ENCODE measurements at places on chromosomes 12 and 14.
A peak's percentile ranks its signal among the peaks of the same experiment; 100 is the strongest.

- DNase-seq = no peak
Measured at GRCh38 chr14:70278281-70278680, 81.2 kb downstream of the COX16 start.

- DNase-seq = no peak
Measured at GRCh38 chr14:59918824-59919569, 947 bp upstream of the LRRC9 start.

DNA sequence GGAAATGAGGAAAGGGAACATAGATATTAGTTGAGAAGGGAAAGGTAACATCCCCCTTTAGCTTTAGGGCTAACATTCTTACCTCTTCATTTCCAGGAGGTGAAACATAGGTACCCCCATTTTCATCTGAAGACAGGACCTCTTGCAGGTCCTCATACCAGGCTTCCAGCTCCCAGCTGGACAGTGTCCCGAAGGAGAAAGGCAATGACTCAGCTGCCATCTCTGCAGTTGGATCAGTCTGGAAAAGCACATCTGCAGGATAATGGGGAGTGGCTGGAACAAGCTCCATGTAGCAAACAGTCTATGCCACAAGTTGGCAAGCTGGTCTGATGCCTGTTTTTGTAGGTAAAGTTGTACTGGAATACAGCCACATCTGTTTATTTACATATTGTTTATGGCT, 3.1 kb downstream of the DDIT3 start:
- no peak for DNase-seq

DNA sequence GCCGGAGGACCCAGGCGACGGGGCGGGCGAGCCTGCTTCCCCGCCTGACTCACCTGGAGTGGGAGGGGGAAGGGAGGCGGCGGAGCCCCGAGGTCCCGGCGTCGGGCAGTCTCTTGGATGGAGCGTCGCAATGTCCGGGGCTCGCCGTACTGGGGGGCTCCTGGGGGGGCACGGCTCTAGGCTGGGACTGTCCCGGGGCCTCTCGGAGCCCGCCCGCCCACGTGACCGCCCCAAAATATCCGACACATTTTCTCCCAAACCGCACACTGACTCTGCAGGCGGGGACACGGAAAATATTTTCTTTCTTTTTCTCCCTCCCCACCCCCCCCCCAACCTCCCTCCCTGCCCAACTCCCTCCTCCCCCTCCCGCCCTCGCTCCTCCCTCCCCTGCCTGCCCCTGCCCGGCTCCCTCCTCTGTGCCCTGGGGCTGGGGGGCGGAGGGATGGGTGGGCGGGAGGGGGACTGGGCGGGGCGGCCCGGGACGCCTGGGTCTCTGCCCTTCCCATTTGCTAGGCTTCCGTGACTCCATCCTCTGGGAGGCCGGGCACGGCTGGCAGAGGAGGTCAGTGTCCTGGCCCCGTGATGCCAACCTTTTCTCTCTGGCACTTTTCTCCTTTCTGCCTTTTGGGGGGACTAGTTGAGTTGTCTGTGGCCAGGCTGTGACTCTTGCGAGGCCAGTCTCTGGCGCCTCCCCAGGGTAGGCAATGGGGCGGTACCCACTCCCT, at the start of gene RARG:
Gene RARG, minus strand, starts transcription at position 289 of the 725 bp plus-strand sequence. CDS start 4,664 bp downstream, outside the sequence.
- DNase-seq = no peak

- DNase-seq = no peak
Measured at GRCh38 chr14:37668646-37669045, 73.2 kb downstream of the TTC6 start.

DNA sequence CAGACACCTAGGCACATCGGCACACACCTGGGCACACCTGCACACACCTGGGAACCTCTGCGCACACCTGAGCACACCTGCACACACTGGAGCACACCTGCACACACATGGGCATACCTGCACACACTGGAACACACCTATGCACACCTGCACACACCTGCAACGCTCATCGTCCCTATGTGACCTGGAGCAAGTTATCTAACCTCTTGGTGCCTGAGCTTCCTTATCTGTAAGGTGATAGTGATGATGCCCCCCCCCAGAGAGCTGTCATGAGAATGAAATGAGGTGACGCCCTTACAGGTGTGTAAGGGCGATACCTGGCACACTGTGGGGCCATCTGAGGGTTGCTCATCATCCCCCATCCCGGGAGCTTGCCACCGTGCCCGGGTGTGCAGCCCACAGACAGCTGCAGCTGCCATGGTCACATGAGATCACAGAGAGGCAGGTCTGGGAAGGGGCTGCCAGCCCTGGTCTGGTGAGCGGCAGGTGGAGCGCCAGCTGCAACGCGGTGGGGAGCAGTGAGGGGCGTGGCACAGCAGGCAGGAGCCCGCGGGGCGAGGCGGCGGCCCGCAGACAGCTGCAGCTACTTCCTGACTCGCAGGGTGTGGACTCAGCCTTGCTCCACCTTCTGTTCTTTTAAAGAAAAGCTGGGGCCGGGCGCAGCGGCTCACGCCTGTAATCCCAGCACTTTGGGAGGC, 59.9 kb upstream of the FBRSL1 start:
- DNase-seq = no peak

GRCh38 chr14:95200404-95200803, 43.1 kb upstream of the DICER1 start:
- no peak for DNase-seq

DNA sequence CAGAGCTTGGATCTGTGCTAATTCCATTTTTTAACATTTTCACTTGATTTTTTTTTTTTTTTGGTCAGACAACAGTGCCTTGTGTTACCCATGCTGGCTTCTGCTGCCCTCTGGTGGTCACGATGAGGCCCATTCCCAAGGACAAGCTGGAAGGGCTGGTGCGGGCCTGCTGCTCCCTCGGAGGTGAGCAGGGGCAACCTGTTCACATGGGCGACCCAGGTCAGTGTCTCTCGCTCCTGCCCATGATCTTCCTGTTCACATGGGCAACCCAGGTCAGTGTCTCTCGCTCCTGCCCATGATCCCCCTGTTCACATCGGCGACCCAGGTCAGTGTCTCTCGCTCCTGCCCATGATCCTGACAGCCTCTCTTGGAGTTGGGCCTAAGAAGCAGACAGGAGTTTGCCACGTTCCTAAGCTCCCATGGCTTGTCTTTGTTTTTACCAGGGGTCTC, 59.4 kb downstream of the DGLUCY start:
- DNase-seq = peak; percentile 51

DNA sequence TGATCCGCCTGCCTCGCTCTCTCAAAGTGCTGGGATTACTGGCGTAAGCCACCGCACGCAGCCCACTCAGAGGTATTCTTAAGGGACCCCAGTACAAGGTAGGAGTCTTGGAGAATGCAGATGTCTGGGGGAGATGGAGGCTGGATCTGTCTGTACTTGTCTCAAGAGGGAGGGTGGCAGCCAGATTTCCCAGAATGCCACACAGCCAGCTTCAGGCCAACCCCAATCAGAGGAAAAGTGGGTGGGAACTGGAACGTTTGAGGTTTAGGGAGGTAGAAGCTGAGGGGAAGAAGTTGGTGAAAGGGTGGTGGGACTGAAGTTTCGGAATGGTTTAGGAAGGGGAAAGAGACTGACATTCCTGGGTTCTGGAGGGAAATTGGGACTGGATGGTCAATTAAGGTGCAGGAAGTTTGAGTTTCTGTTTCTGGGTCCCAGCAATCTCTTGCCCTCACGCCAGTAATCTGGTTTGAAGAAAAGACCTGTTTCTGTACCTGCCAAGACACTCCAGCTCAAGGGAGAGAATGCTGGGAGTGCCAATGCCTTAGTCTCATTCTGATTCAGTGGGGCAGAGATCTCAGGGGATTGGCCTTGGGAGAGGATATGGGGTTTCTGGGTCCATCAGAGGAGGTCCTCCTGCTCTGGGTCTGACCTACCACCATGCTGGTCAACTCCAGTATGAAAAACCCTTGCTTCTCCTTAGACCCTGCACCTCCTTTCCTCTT, 8.1 kb upstream of the ZNF385A start:
- no peak for DNase-seq
